ENCODE measurements at places on chromosomes 1 and 21. TPM values are rescaled to one million over a fixed set of nuclear protein-coding genes. Genes with fewer than 3 reads are reported as not detected.

The KIF26B gene
- 0.14 TPM for total RNA-seq

The RGS16 gene
- total RNA-seq: 1.4 TPM

The S100A1 gene
- not detected for total RNA-seq

The MR1 gene
- 39.2 TPM for total RNA-seq

The C1orf87 gene
- not detected for total RNA-seq

The GPR37L1 gene
- not detected for total RNA-seq

The IGSF21 gene
- not detected for total RNA-seq

The UBL4B gene
- not detected for total RNA-seq

The TCEA3 gene
- 22.6 TPM for total RNA-seq

The TAF1A gene
- total RNA-seq: 12.1 TPM

The LMOD1 gene
- not detected for total RNA-seq

The CCT3 gene
- 163 TPM for total RNA-seq

The PAQR6 gene
- total RNA-seq: 7.0 TPM

The LCE1D gene
- total RNA-seq: not detected

The SEC16B gene
- 0.26 TPM for total RNA-seq

The SPATA17 gene
- total RNA-seq: not detected

The EFNA4 gene
- total RNA-seq: 7.9 TPM

The TSPEAR gene
- not detected for total RNA-seq

The PFDN2 gene
- total RNA-seq: 62.3 TPM

The RIIAD1 gene
- total RNA-seq: not detected

The DENND1B gene
- 25.5 TPM for total RNA-seq

The DCDC2B gene
- total RNA-seq: 0.17 TPM

The LCE1A gene
- total RNA-seq: not detected

The SH2D1B gene
- not detected for total RNA-seq

The FCRL4 gene
- not detected for total RNA-seq

The COL9A2 gene
- 7.2 TPM for total RNA-seq

The GPR161 gene
- 0.20 TPM for total RNA-seq

The TMEM222 gene
- 35.8 TPM for total RNA-seq

The UBE2U gene
- not detected for total RNA-seq

The S100A9 gene
- total RNA-seq: 4.8 TPM

The OPRD1 gene
- total RNA-seq: not detected
